Upper lobe of right lung (tissue), 1 donor: ENCODE measurements at places on chromosomes 2 and 18. TPM values are rescaled to one million over a fixed set of nuclear protein-coding genes. Genes with fewer than 3 reads are reported as not detected.

GLI2 gene
- total RNA-seq: 4.7 TPM

ACTR1B gene
- total RNA-seq: 60.7 TPM

GRB14 gene
- 8.9 TPM for total RNA-seq

EMX1 gene
- not detected for total RNA-seq

UGT1A3 gene
- not detected for total RNA-seq

ASB18 gene
- not detected for total RNA-seq
